ENCODE measurements at places on chromosomes 3 and 15.

GRCh38 chr3:30893678-30894325 lies 659 bp downstream of the GADL1 start:
- no peak for DNase-seq

DNA sequence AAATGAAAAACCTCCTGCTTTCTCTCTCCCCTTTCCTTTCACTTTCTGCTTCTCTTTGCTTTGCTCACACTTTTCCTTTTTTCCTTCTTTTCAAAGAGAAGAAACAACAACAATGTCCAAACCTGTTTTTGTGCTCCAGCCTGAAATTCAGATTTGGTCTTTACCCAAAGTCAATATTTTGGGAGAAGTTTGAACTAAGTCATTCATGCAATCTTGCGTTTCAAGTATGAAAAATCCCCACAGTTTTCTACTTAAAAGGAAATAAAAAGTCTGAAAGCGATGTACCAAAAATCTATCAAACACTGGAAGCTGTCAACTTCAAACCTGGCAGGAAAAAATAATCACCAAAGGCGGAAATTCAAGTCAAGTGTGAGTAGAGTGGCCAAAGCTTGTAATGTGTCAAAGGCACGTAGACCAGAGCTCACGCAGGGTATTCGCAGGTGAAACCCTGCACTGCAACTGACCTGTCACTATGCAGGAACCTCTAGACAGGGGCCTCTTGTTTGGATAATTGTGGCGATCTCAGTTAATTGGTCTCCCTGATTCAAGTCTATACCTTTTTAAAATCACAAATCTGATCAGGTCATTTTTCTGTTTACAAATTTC lies 118.8 kb upstream of the GALNT15 start:
- DNase-seq = no peak

DNA sequence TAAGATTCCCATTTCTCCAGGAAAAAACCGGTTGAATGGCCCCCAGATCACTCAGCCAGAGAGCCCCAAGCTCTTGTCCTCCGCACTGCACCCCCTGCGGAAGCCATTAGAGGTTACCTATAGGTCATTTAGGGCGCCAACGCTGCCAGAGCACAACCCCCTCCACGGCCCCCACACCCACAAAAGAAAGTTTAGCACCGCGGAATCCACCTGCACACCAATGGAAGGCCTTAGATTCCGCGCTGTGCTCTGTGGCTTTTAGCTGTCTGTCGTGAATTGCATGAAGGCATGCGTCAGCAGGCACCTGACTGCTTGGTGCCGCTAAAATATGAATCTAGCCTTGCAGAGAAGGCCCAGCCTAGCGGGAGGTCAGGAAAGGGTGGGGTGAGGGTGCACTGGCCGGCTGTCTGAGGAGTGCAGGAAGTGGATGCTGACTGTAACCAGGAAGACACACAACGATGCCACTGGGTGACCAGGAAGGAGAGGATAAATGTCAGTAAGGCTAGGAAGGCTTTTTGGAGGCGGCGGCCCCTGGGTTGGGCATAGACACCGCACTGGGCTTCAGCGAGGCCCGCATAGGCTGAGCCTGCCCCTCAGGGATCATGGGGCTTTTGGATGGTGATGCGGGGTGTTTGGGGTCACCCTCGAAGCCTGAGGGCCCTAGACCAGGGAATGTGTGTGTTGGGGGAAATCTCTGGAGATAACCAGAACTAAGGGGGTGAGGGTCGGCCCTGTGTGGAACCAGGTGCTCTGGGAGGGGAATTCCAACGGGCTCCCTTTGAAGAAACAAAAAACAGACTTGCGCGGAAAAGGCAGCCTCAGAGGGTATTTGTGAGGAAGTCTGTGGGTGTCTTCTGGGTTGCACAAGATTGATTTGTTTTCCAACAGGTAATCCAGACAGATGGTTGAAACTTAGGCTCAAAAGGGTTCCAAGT lies 976 bp upstream of the NUP210 start:
- DNase-seq = no peak

DNA sequence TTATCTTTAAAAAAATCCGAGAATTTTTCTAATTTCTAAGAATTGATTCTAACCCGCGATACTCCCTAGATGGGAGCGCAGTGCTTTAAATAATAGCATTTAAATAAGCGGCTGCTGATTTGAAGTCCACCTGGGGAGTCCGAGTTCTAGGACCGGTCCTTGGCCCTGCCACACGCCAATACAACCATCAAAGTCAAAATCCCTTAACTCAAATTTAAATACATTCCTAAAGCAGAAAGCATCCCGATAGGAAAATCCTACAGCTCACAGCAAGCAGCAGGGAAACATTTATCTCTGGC lies 508 bp upstream of the ECT2 start:
- DNase-seq = no peak

GRCh38 chr3:149657321-149657925 lies 402 bp downstream of the WWTR1 start:
- DNase-seq = no peak

All from GM04503 (cell line).